ENCODE measurements at places on chromosomes 4 and X.

GRCh38 chrX:153875391-153876111, 10.4 kb downstream of the L1CAM start:
- DNase-seq, result peak; percentile 47

- no peak for DNase-seq
Measured at GRCh38 chrX:117743469-117744251, 372.9 kb downstream of the KLHL13 start.

- DNase-seq, result no peak
Measured at GRCh38 chr4:123555233-123555806, 158.7 kb downstream of the SPRY1 start.

DNA sequence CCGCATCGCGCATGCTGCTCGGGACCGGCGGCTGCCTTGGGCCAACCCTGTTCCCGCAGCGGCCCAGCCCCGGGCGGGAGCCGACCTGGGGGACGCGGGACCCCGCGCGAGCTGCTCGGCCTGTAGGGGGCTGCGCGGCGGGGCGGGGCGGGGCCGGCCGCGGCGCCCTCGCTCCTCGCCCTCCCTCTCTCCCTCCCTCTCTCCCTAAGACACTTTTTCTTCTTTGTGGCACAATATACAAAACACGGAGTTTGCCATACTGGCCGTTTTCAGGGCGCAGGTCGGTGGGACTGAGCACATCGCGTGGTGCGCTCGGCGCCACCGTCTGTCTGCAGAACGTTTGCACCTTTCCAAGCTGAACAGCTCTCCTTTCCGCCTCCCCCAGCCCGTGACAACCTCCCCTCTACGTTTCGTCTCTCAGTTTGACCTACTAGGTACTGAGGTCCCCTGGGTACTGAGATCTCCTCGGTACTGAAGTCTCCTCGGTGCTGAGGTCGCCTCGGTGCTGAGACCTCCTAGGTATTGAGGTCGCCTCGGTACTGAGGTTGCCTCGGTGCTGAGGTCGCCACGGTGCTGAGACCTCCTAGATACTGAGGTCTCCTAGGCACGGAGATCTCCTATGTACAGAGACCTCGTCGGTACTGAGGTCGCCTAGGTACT, 261.1 kb upstream of the PLCXD1 start:
- DNase-seq, result no peak

- DNase-seq, result no peak
Measured at GRCh38 chr4:8705161-8706145, 112.9 kb downstream of the CPZ start.

GRCh38 chrX:18252644-18253359, 32.1 kb upstream of the BEND2 start:
- no peak for DNase-seq

GRCh38 chr4:86657382-86657781, 63.3 kb downstream of the PTPN13 start:
- no peak for DNase-seq

DNA sequence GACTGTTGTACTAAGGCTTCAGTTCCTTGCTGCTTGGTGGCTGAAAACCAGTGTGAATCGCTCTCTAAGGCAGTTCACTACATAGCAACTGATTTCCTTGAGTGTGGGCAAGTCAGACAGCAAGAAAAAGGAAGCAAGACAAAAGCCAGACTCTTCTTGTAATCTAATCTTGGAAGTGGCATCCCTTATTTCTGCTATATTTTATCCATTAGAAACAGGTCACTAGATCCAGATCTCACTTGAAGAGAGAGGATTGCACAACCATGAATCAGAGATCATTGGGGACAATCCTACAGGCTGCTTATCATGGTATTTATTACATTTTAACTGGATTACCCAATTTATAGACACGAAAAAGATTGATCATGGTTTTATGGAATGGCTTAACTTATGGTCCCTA, 684.5 kb downstream of the GRID2 start:
- DNase-seq, result no peak

- DNase-seq, result no peak
Measured at GRCh38 chr4:71187404-71188155, 151.2 kb upstream of the SLC4A4 start.

DNA sequence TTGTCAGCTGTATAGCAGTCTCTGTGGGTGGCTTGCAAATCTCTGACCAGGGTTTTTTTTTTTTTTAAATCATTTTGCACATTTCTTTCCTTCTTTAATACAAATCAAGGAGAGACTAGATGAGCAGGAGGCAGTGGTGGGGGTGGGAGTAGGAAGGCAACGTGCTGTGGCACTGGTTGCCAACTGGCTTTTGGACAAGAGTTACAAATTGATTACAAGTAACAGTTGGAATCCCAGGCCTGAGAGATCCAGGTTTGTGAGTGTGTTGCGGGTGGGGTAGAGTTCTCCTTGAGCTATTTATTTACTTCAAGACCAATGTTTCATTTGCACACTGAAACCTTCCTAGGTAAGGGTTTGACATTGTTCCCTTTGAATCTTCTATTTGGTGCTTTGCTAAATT, 325.3 kb downstream of the AFF2 start:
- DNase-seq, result no peak

GRCh38 chr4:31020363-31020762, 300.2 kb downstream of the PCDH7 start:
- DNase-seq, result no peak

GRCh38 chrX:135345107-135345589, 35.9 kb downstream of the ETDC start:
- no peak for DNase-seq

- DNase-seq, result no peak
Measured at GRCh38 chr4:84389406-84389805, 109.7 kb downstream of the NKX6-1 start.

- DNase-seq, result no peak
Measured at GRCh38 chr4:150115851-150116250, 37.6 kb downstream of the DCLK2 start.

DNA sequence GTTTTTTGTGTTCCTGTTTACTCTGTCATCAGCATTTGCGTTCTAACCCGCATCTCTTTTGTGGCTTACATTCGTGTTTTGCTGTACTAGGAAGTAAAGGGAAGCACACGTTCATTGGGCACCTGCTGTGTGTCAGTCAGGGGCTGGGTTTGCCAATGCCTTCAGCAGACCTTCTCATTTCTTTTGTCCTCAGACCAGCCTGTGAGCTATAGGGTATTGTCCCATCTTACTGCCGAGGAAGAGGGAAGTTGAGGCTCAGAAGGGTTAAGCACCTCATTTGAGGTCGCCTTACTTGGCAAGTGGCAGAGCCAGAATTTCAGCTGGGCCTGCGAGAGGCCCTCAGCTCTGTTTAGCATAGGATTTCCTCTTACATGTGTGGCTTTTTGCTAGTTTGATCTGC, 8.7 kb downstream of the TBC1D14 start:
- no peak for DNase-seq

DNA sequence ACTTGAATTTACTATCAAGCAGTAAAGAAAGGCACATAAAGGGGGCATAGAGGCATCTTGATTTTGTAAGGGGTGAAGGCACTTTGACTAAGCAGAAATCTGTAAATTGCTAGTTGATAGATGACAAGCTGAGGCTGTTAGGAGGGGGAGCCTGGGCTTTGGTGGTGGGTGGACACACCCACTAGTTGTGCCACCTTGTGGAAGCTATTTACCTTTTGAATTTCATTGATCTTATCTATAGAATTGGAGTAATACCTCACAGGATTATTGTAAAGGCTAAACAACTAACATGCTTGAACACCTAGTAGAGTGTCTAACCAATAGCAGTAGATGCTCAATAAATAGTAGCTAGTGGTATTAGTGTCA, 142.8 kb upstream of the KCNIP4 start:
- no peak for DNase-seq

DNA sequence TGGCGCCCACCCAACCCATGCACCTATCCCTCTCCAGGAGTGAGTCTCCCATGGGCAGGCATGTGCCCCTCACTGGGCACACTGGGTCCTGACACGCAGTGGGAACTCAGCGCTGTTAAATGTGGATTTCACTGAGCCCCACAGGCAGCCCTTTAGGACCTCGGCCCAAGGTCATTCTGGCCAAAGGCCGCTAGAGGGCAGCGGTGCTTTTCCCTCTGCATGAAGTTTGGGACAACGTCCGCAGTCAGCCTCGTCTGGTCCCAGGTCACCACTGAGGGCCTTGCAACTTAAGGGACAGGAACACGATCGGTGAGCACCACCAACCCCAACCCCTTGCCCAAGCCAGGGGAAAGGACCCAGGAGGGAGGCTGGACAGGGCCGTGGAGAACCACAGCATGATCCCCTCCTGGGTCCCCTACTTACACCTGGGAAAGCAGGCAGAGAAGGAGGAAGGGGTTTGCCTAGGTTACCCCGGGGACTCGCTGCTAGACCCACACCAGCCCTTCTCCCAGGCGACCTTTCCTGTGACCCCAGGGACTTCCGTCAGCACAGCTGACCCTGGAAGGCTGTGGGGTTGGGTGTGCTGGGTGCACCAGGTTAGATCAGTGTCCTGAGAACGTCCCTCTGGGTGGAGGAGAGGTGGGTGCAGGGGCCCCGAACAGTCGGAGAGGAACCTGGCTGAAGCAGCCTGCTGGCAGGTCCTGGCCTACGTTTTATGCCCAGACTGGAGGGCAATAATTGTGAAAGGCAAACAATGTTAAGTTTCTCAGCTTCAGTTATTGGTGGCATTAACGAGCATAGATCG, 24.0 kb downstream of the CYTL1 start:
- no peak for DNase-seq

DNA sequence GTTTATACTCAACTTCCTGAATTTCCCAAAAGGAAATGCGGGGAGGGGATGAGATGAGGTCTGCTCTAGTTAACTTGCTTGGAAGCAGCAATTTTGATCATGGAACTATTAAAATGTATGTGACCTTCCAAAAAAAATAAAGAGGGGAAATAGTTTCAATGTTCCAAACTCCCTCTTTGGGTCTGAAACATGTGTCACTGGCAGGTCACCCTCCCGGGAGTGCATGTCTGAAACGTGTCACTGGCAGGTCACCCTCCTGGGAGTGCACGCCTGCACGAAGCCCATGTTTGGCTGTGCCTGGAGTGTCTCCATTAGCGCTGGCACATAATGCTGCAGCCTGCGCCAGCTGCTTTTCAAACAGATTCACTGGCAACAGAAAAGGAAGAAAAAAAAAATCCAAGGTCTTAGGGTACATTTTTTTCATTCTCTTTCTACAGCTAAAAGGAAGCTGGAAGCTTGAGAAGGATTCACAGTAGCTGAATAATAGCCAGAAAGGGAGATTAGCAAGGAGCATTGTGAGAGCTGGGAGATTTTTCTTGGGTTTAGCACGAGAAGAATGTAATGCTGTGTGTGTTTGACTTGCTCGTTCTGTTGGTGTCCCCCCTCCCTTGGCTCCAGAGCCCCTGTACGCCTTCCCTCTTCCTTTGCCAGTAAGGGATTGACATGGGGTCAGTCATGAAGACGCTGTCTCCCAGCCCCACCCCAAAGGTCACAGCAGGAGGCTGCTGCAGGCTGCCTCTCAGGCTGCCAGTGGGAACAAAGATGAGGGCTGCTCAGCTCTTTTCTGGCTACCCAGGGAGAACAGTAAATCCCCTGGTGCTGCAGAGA, 39.2 kb upstream of the TLR3 start:
- DNase-seq, result no peak

GRCh38 chr4:13129095-13129494, 355.0 kb downstream of the RAB28 start:
- DNase-seq, result no peak

DNA sequence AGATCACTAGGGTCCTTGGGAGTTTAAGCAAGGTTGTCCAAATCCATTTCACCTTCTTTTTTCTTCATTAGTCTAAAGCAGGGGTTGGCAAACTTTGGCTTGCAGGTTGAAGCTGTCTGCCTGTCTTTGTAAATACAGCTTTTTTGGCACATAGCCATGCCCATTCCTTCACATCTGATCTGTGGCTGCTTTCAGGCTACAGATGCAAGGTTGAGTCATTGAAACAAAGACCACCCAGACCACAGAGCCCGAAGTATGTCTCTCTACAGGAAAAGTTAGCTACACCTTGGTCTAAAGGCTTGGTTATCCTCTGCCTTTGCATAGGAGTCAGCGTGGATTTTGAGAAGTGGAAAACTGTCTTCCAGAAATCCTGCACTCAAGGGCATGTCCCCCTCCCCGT, 238.1 kb upstream of the STS start:
- no peak for DNase-seq

DNA sequence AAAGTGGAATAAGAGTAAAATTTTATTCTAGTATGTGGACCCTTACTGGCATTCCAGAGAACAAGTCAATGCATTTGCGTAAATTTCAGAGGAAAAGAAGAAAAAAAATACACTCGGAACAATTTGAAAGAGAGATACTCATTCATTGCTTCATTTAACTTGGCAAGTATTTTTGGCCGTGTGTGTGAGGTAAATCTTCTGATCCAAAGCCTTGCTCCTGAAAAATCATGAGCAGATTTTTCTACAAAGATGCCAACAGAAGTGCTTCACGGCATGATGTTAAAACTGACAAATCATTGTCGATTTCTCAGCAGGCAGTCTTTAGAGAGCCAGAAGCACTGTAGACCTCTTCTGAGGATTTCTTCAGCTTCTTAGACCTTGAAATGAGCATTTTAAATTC, 194.0 kb downstream of the COX18 start:
- no peak for DNase-seq
